ENCODE measurements at places on chromosomes 1 and 21.

DNA sequence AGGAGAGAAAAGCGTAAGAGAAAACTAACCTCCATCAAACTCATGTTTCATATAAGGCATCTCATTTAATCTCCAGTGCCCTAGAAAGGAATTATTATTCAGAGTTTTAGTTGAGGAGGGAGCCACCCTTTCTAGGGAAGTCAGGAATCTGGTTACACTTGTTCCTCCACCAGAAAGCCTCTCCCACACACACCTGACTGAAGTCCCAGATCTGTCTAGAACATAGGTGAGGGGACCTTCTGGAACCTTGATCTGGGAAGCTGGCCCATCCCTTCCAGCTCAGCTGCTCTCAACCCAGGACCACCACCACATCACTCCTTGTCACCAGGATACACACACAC, 1.9 kb upstream of the DENND2D start:
- DNase-seq = no peak

- DNase-seq = no peak
Observed at GRCh38 chr1:25068829-25069228, 138.8 kb upstream of the RUNX3 start.

GRCh38 chr1:40257688-40258444, at the start of gene ZMPSTE24:
ZMPSTE24 (plus strand) TSS chr1:40258236; CDS start chr1:40258272, 36 bp downstream.
- peak; percentile 94 for DNase-seq

DNA sequence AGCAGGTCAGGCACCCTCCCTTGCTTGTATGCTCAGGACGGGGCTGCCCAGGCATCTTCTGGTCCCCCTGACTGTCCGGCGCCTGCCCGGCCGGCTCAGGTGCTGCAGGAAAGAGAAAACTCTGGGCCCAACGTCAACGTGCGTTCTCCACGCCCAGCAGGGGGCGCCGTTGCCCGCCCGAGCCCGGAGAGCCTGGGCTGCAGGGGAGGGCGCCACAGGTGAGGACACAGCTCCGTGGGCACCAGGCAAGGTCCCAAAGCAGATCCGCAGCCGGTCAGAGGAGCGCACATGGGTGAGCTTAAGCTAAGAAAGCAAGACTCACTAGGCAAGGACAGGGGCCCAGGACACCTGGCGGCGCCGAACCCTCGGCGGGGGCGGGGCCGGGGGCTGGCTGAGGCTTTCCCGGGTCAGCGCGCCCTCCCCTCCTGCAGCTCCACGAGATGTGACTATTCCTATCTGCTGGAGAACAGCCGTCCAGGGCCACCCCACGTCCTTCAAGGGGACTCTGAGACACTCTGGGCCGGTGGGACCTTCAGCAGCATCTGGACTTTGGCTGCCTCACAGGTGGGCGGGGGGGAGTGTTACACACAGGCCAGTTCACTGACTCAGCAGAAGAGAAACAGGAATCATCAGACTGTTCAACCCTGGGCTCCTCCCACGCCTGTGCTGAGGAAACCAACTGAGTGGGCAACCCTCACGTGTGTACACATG, 29.3 kb downstream of the KRTAP10-1 start:
- peak; percentile 73 for DNase-seq

DNA sequence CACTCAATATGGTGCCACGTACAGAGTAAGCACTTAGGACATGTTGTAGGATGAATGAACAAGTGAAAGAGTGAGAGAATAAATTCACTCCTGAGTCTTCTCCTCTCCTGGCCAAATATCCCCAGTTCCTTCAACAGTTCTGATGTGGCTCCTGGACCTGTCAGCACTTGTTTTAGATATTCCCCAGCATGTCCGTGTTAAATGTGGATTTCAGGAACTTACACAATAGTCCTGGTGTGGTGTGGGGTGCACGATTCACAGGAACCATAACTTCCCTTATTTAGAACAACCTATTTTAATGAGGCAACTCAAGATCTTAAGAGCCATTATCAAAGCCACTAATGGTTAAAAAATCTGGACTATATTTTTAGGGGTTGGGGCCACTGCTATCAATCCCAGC, 39.0 kb upstream of the MYSM1 start:
- no peak for DNase-seq

- no peak for DNase-seq
Observed at GRCh38 chr1:152506899-152507498, 3.6 kb upstream of the LCE5A start.

- DNase-seq = no peak
Observed at GRCh38 chr1:25694167-25695007, 77.8 kb downstream of the MAN1C1 start.

DNA sequence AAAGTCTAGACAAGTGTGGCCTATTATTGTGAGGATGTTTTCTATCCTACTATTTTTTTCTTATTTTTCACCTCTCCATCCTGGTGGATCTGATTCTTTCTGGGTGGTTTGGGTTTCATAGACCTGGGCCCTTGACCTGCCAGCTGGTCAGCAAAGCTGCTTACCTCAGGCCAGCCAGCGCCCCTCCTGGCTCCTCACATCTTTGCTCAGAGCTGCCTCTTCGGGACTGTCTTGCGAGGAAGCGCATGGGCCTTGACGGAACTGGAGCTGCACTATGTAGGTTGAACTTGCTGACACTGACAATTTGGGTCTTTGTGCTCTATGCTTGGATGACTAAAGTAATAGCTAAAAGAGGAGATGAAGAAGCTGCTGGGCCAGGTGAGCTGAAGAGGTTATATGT, 138.5 kb upstream of the SYT6 start:
- no peak for DNase-seq

DNA sequence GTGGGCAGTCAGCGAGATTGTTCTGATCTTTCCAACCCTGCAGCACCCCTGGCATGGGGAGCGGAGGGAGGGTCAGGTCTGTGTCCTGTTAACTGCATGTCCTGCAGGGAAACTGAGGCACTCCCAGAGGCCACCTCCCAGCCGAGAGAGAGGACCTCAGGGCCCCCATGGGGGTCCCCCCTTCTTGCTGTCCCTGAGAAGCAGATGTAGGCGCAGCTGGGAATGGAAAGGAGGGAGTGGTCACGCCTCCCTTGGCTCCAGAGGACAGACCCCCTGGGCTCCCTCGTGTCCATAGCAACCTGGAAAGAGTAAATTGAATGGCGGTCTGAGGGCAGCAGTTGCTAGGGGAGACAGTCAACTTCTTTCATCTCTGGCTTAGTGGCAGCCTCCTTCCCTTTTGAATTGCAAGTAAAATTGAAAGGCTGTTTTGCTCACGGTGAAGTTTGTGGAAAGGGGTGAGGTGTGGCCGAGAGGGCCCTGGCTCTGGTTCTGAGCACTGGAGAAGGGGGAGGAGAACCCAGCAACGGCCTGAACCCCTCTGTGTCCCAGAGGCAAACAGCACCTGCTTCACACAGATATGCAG, 4.9 kb downstream of the CROCC start:
- no peak for DNase-seq

GRCh38 chr1:94118471-94118870, 2.5 kb downstream of the ABCA4 start:
- no peak for DNase-seq

All from stimulated activated CD4-positive, alpha-beta T cell treated with anti-CD3 and anti-CD28 coated beads, TNF-alpha, amount 100 ng/mL, for 1 hour (primary cell).